ENCODE measurements at places on chromosomes 11 and 22.

DNA sequence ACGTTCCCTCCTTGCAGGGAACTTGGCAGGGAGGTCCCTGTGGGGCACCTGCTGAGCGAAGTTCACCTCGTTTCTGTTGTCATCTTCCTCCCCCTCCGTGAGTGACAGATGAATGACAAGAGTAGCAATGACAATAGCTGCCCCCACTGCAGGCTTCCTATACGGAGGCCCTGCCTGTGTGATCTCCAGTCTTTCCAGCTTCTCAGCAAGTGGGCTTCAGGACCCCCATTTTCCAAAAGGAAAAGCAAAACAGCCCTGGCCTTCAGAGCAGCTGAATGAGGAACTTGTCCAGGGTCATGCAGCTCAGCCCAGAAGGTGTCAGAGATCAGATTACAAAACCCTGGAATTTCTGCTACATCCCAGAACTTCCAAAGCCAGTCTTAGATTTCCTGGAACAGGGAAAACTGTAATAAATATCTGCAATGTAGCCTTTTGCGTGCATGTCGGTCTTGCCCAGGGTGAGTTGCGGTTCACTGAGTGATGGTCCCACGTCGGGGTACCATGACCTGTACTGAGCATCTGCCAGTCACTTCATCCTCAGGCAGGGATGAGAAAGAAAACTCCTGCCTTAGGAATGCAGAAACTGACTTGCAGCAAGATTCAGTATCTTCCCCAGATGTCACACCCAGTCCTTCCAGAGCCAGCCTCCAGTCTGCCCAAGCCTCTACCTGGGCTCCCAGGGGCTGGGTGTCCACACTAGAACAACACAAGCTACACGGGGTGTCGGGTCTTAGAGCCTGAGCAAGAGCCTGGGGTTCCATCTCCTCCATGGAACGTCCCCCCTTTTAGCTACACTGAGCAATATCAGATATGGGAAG lies 1457.0 kb downstream of the BRD1 start:
- DNase-seq: no peak

DNA sequence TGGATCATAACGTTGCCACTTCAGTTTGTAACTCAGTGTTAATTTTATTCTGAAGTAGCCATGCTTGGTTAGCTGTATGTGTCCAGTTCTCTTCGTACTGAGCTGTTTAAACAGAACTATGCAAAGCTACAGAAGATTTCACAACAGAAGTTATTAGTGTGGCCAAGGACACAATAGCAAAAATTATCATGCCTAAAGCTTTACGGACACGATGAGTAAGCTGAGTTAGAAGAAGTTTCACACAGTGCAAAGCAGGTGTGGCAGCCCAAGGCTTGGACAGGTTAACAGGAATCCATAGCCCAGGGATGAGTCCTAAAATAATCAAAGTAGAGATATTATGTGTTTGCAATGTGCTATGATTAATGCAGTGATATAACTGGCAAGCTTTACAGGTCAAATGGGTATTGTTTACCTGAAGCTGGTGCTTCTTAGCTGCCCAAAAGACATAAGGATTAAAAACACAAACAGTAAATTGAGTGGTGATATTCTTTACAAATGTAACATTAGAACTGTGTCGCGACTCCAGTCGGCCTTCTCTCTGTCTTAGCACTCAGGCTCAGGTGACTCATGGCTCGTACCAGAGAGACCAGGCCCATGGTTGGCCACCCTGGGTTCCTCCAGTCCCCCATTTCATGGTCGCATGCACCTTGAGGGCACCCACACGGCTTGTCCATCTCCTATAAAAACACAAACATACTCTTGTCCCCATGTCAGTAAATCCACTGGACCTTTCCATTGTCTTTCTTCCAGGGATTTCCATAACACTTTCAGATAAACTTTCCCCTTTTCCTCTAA lies 35.5 kb upstream of the NCAM1 start:
- no peak for DNase-seq

DNA sequence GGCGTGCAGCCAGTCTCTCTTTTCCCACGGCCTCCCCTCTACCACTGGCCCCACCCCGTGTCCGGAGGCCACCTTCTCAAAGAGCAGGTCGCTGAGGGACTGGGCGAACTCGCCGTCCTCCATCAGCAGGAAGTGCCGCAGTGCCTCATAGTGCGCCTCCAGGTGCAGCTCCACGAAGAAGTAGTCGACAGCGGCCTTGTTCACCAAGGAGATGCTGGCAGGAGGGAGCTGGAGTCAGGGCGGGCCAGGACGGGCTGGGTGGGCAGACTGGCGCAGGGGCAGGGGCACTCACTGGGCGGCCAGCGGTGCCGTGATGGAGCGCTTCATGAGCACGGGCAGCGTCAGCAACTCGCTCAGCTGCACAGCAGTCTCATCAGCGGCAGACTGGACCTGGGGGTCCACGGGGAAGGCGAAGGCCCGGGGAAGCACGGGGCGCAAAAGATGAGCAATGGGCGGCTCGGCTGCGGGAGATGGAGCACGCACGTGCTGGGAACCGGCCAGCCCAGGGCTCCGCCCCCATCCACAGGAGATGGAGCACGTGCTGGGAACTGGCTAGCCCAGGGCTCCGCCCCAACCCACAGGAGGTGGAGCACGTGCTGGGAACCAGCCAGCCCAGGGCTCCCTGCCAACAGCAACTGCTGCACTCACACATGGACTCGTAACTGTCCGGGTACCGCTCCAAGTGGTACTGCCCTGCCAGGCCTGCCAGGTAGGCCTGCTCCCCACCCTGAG lies 18.4 kb downstream of the SELENOO start:
- DNase-seq: no peak

DNA sequence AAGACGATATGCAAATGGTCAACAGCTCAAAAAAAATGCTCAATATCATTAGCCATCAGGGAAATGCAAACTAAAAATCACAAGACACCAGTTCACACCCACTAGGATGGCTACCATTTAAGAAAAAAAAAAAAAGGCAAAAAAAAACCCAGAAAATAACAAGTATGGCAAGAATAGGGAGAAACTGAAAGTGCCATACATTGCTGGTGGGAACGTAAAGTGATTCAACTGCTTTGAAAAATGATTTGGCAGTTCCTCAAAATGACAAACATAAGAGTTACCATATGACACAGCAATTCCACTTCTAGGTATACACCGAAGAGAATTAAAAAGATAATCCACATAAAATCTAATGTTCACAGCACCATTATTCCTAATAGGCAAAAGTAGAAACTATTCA lies 47.5 kb downstream of the PICALM start:
- DNase-seq: no peak

- DNase-seq: no peak
These were observed 57.1 kb downstream of the EFCAB6 start for GRCh38 chr22:43755011-43755410.

GRCh38 chr11:47564933-47565339 lies 463 bp upstream of the PTPMT1 start:
- DNase-seq: no peak

- peak; percentile 57 for DNase-seq
These were observed 8.2 kb downstream of the UPB1 start for GRCh38 chr22:24503137-24503842.

Data from CD4-positive, alpha-beta T cell treated with Interleukin-6 at 100 ng/mL for 8 hours (primary cell).